Chondrocyte (in vitro differentiated cells): ENCODE measurements at places on chromosomes 4 and X. TPM values are rescaled to one million over a fixed set of nuclear protein-coding genes. Genes with fewer than 3 reads are reported as not detected.

DNA sequence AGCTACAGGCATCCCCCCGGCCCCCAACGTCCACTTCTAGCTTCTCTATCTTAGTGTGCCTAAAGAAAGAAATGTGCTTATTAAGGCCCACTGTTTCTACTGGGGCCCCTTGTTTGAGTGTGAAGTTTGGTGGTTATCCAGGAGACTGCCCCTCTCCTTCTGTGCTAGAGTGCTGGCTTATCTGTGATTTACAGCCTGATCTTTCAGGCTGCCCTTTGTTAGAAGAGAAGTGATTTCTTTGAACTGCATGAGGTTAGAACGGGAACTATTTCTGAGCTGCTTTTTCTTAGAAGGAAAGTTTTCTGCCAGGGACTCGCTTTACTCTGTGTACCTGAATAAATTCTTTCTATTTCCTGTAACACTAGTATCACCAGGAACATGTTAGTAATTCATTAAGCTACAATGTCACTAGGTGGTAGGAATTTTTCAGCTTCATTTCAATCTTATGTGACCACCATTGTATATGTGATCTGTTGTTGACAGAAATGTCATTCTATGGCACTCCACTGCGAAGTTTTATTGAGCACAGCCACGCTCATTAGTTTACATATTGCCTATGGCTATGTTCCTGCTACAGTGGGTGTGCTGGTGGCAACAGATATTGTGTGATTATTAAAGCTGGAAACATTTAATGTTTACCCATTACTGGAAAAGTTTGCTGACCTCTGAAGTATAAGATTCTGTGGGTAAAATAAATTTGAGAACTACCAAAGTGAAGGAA, 193.8 kb upstream of the CXorf51B start:
- H3K36me3 ChIP-seq, result no peaks in the 10 kb centered on the region
- no peak for DNase-seq
- no peak overlapping the region for H3K27ac ChIP-seq
- H3K4me1 ChIP-seq, result no peaks in the 10 kb centered on the region

PARM1 gene
- total RNA-seq, result 0.90 to 1.4 TPM (median 1.0 TPM) in 3 replicates

SLC9B1 gene
- total RNA-seq, result 1.1 to 1.3 TPM (median 1.1 TPM) in 3 replicates

- peaks cover 40% of the 10 kb centered on the region for H3K4me1 ChIP-seq
- no peaks in the 10 kb centered on the region for H3K36me3 ChIP-seq
- H3K27ac ChIP-seq, result no peak overlapping the region
- H3K4me3 ChIP-seq, result no peak overlapping the region
- DNase-seq, result no peak
- no peaks in the 10 kb centered on the region for H3K27me3 ChIP-seq
Measured at GRCh38 chrX:133380711-133381619, 34.3 kb downstream of the GPC4 start.

LINC00632 gene
- total RNA-seq, result 617 to 626 TPM (median 624 TPM) in 3 replicates

RNF212 gene
- total RNA-seq, result 4.6 to 12.8 TPM (median 9.1 TPM) in 3 replicates

DNA sequence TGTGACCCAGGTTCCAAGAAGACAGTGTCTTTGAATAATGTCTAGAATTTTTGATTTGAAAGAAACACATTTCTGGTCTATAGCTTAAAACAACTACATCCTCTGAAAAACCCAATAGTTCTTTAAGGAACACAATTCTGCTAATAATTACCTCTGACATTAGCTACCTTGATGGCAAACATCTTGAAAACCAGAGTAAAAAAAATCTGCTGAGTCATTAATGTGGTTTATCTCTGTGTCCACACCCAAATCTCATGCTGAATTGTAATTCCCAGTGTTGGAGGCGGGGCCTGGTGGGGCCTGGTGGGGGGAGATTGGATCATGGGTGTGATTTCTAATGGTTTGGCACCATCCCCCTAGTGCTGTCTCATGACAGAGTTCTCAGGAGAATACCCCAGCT, 1233.8 kb downstream of the NLGN4X start:
- no peak overlapping the region for H3K27ac ChIP-seq
- H3K36me3 ChIP-seq, result no peaks in the 10 kb centered on the region
- H3K4me1 ChIP-seq, result no peaks in the 10 kb centered on the region
- no peak overlapping the region for H3K4me3 ChIP-seq
- DNase-seq, result no peak

GUCY1A1 gene
- total RNA-seq, result 29.4 to 33.9 TPM (median 30.9 TPM) in 3 replicates

TTC29 gene
- total RNA-seq, result 0.20 to 0.41 TPM (median 0.22 TPM) in 3 replicates

DNA sequence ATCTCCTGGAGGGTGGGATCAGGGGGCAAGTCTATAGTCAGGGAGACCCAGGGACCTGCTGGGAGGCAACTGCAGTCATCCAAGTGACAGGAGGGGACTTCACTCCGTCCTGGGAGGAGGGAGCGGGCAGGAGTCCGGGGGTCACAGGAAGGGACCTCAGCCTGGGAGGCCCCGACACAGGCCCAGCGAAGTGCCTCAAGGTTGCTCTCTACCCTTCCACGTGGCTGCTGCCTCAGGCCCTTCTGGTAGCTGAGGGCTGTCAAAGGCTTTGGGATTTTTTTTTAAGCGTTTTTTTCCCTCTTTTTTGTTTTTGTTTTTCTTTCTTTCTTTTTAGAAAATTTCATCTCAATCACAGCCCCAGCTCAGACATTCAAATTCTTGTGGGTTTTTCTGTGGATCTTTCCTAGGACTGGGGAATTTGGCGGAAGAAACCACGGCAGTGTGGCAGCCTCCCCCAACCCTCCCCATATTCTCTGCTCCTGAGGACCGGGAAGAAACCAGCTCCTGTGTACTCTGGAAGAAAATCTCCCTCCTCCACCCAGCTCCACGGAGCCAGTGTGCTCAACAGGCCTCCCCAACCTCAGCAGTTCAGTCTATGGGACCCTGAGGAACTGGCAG, 1.4 kb upstream of the HAUS7 start:
- DNase-seq, result no peak
- H3K27me3 ChIP-seq, result no peaks in the 10 kb centered on the region
- H3K4me1 ChIP-seq, result peaks cover 55% of the 10 kb centered on the region

SPP1 gene
- 13.5 to 16.0 TPM (median 15.7 TPM) in 3 replicates for total RNA-seq

LEF1 gene
- total RNA-seq, result 2.8 to 4.6 TPM (median 3.1 TPM) in 3 replicates
